ENCODE measurements at places on chromosomes 11 and 22.
A peak's percentile ranks its signal among the peaks of the same experiment; 100 is the strongest.

GRCh38 chr11:13434247-13435205 lies 28.5 kb downstream of the BTBD10 start:
- no peak for DNase-seq

- peak; percentile 71 for DNase-seq
Observed at GRCh38 chr11:6413791-6414201, 5.1 kb downstream of the APBB1 start.

- DNase-seq, result no peak
Observed at GRCh38 chr11:18270102-18270501, 4.0 kb downstream of the SAA1 start.

DNA sequence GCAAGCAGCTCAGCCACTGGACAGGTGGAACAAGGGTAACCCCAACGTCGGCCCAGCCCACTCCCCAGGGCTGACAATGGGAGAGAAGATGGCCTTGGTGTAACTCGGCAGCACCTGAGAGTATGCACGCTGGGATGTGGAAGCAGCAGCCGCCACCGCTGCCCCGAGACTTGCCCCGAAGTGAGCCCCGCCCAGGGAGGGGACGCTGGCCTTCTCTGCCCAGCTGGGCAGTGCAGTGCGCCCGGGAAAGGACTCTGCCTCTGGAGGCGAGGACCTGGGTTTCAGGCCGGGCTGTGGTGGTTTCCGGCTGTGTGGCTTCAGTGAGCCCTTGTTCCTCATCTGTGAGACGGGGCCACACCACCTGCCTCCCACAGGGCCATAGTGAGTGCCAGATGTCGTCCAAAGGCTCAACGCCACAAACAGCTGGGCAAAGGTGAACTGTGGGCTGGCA lies 8.6 kb upstream of the POLDIP3 start:
- no peak for DNase-seq

DNA sequence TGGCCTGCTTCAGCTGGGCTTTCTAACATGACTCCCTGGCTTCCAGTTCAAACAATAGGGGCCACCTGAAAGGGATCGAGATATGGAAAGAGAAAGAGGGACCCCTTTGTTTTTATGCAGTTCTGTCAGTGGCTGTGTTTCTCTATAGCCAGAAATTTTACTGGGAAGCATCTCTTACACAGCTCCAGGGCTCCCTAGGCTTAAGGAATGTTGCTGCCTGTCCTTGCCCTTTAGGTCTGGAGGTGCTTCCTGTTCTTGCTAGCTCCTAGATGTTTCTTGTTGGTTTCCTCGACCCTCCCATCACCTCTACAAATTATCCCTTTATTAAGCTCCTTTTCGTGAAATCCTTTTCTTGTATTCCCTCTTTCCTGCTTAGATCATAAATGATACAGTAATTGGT lies 21.8 kb upstream of the OR56A1 start:
- DNase-seq, result no peak

DNA sequence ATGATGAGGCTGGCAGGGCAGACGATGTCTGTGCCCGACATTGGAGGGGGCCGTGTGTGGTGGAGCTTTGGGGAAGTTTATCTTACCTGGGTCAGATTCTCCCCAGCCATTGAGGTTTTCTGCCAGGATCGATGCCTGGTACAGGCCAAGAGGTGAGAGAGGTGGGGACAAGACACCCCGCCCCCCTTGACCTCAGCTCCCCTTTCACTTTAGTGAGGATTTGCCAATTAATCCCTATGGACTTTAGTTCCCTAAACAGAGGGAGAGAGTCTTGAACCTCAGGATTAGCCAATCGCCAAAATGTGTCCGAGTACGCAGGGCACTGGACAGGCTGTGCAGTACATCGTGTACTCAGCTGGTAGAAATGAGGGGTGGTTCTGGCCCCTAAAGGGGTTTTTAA lies 541 bp downstream of the HORMAD2 start:
- no peak for DNase-seq

- no peak for DNase-seq
Observed at GRCh38 chr11:44785856-44786607, 59.3 kb downstream of the TSPAN18 start.

DNA sequence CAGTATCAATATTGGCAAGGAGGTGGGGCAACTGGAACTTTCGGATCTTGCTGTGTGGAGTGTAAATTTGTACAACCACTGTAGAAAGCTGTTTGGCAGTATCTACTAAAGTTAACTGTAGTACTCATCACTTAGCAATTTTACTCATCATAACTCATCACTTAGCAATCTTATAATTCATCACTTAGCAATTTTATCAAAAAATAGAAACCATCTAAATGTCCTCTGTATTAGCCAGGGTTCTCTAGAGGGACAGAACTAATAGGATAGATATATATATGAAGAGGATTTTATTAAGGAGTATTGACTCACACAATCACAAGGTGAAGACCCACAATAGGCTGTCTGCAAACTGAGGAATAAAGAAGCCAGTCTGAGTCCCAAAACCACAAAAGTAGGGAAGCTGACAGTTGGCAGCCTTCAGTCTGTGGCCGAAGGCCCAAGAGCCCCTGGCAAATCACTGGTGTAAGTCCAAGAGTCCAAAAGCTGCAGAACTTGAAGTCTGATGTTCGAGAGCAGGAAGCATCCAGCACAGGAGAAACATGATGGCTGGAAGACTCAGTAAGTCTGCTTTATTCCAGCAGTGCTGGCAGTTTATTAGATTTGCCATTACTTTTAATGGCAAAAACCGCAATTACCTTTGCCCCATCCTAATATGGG lies 92.9 kb upstream of the USP47 start:
- no peak for DNase-seq

GRCh38 chr11:104531894-104532293 lies 366.4 kb downstream of the CASP12 start:
- no peak for DNase-seq

DNA sequence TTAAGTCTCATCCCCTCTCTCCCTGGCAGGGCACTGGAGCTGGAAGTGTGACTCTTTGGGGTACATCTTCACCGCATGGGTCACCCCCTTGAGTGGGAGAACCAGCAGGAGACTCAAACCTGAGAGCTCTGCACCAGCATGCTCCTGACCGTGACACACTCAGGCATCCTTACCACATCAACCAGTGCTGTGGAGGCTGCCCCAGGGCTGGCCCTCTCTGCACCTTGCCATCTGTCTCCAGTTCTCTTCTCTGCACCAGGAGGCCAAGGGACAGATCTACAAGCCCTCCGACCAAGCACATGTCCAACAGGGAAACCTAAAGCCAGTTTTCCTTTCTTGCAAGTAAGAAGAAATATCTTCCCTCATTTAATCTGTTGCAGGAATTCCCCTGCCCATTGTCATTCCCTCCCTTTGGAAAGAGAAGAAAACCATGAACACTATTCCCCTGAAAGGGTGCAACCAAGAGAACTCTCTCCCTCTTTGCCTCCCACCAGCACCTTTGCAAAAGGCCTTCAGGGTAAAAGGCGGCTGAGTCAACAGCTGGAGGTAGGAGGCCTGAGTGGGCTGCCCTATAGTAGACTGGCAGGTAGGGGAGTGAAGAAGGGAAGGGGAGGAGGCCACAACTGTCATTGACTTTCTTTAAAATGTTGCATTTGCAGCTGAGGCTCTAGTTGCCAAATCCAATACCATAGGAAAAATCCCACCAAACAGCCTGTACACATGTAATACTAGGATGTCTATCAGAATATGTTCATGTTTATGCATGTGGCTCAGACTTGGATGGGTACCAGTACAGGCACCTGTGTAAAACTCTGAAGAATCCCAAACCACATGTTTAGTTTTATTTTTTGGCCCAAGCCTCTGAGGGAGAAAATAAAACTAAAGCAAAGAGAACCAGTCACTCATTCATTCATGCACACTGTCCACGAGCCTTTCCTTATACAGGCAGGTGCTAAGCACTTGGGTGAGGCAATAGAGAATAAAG lies 117.0 kb downstream of the WT1 start:
- no peak for DNase-seq

DNA sequence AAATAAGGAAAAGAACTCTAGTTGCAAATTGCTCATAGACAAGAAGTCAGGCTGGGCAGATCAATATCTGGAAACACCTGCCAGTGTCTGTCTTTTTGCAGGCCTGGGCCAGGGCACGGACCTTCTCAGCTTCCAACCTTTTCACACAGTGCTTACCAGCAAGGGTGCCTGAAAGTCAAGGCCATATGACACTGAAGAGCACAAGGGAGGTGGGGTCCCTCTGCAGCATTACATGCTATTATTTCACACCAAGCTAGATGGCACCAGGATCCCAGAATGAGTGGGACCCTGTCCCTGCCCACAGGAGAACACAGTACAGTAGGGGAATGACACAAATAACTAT lies 5.9 kb upstream of the PEX26 start:
- no peak for DNase-seq

- DNase-seq, result no peak
Observed at GRCh38 chr11:122179961-122180834, 64.2 kb upstream of the BLID start.

GRCh38 chr11:82986446-82986845 lies 84.9 kb downstream of the DDIAS start:
- no peak for DNase-seq

DNA sequence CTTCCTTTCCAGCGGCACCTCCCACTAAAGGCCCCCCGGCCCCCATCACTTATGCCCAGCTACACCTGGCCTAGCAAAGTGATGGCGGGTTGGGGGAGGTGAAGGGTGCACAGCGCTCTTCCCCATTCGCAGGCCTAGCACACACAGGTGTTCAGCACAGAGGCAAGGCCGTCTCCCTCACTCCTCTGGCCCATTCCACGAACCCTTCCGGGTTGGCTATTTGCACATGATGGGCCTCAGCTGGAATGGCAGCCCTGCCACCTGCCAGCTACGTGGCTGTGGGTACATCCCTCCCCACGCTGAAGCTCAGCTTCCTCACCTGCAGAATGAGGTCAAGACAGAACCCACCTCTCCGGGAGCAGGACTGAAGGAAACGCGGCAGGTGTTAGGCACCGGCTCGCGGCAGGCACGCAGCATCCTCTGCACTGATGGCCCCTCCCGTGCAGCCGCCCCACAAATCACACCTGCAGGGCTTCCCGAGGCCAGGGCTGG lies 4.8 kb downstream of the KIAA0930 start:
- DNase-seq, result no peak

DNA sequence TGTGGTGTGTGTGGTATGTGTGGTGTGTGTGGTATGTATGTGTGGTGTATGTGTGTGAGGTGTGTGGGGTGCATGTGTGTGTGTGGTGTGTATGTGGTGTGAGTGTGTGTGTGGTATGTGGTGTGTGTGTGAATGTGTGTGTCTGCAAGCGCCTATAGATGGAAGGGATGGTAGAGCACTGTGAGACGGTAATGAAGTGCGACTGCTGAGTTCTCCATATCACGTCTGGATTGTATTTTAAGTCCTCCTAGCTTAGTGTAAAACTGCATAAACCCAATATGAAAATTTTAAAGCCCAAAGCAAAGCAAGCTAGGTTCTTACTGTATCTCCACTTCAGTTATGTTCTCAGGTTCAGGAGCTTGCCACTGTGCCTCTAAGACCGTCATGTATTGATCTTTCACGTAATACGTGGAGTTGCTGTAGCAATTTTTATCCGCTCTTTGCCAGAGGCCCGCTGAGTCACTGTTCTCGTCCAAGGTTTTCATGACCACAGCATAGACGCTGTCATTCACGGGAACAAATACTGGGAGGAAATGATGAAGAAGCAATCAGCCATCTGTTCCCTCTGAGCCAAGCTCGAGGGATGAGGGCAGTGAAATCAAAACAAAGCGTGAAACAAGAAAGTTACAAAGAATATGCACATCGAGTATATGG lies 5.5 kb downstream of the PLET1 start:
- no peak for DNase-seq

GRCh38 chr11:10777806-10778205 lies 26.8 kb downstream of the CTR9 start:
- DNase-seq, result no peak

DNA sequence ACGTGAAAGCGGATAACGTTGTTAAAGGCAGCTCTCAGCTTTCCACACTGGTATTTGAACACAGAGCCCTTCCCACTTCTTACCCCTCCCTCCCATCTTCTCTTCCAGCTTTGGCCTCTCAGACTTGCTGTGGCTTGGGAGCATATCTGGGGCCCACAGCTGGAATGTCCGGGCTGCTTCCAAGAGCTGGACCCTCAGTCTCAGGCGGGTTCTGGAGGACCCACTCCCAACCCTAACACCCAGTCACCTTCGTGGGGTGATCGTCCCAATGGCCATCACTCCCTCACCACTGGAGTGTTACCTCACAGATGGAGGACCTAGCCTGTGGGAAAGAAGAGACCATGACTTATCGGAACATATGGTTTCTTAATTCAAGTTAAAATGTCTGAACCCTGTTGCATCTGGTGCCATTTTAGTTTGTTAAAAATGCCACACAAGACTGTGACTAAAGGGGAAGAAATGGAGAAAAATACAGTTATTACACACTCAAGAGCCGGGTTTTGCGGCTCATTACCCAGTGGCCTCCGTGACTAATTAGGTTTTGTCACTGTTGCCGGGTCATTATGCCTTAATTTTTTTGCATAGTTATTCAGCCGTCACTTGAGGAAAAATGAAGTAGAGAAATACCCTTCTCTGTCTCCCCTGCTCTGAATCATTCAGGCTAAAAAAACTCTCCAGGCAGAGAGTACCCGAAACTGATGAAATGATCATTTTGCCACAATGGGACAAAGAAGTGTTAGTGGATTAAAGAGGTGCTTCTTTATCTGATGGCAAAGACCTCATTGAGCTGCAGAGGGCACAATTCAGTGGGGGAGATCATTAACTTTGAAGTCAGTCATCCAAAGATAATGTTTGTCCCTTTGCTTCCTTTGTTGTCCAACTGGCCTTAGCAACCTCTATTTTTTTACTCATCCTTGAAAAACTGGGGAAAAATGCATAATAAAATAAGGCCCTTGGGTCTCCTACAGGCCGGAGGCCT lies 87.2 kb upstream of the HTATIP2 start:
- DNase-seq, result no peak

DNA sequence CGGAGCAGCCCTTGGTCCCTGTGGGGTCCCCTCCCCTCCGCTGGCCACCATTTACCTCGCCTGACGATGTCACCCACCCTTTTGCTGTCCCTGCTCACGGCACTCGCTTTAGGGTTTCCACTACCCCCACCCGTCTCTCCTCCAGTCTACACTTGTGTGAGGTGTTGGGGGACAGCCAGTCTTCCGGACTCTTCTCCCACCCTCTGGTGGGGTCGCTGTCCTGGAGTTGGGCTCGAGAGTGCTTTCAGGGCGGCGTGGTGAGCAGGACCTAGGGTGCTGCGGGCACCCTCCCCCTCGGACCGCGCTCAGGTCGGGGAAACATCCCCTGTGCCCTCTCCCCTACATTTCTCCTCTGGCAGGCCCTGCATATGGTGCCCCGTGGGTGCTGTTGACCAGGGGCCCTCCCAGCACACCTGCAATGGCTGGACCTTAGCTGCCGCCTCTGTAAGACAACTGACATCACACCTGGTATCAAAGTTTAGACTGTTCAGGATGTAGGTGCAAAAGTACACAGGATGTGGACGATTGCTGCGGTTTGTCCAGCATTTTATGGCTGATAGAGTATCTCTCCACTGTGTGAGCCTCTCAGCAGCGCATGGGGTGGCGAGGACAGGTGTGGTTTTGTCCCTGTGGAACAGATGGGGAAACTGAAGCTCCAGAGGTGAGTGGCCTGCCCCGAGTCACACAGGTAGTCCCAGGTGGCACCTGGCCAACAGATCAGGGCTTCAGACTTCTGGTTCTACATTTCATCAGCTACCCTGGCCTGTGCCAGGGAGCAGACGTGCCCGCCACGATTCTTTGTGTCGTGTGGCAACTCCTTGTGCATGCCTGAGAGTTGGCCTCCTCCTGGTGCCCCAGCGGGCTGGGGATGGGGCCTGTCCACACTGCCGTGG lies 1.2 kb downstream of the GRK2 start:
- DNase-seq, result peak; percentile 62

GRCh38 chr11:65014726-65015227 lies 817 bp downstream of the ARL2 start:
- DNase-seq, result no peak

- DNase-seq, result no peak
Observed at GRCh38 chr22:20639750-20640149, 132.3 kb downstream of the MED15 start.

GRCh38 chr11:10894666-10895065 lies 36.8 kb upstream of the ZBED5 start:
- DNase-seq, result no peak

Measured in activated T-cell treated with anti-CD3 and anti-CD28 coated beads, Interleukin-2, amount 50 U/mL, for 1 hour (primary cell).